ENCODE measurements at places on chromosomes 1 and 21.

DNA sequence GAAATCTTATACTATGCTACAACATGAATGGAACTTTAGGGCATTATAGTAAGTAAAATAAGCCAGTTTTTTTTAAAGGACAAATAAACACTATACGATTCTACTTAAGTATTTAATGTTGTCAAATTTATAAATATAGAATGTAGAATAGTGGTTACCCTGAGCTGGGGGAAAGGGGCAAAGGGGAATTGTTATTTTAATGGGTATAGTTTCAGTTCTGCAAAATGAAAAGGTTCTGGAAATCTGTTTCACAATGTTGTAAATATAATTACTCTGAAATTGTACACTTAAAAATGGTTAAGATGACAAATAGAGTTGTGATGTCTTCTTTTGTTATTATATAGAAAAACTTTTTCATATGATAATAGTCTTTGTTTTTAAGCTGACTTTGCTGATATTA lies 366.3 kb downstream of the MRPL39 start:
- no peak for DNase-seq

GRCh38 chr1:2046174-2046917 lies 3.9 kb upstream of the PRKCZ start:
- DNase-seq: peak; percentile 66

- peak; percentile 75 for DNase-seq
Observed at GRCh38 chr1:114979278-114979891, 50.2 kb upstream of the TSHB start.

GRCh38 chr1:211708006-211708405 lies 32.6 kb upstream of the NEK2 start:
- DNase-seq: no peak

DNA sequence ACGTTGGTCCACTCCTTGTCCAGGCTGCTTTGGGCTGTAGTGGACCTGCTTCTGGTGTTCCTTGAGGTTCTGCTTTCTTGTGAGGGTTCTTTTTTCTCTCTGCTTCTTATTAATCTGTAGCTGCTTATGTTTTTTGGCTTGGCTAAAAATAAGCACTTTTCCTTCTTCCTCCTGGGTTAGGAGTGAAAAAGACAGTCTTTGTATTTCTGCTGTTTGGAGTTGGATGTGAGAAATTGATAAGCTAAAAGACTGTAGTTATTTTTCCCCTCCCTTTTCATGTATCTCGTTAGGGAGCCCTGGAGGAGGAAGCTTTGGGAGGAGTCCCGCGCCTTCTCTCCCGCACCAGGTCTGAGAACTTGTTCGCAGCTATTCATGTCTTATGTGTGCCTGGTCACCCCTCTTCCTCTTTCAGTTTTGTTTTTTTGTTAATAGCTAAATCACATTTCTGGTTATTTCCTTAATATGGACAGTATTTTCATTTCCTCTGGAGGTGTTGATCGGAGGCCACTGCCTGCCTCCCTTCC lies 79.0 kb downstream of the GALNT2 start:
- DNase-seq: no peak

DNA sequence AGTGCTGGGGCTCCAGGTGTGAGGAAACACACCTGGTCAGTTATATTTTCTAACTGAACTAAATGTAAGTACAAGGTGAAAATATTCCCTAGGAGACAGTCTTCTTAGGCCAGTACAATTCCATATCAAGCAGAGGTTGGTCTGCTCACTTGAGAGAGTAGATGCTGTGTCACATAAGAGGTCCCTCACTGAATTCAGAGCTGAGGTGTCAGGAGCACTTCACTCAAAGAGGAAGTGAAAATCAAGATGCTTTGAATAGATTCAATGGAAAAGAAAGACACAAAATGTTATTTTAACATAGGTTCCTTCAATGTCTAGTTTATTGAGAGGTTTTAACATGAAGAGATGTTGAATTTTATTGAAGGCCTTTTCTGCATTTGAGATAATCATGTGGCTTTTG lies 4.3 kb upstream of the FCRL3 start:
- DNase-seq: no peak

- peak; percentile 87 for DNase-seq
Observed at GRCh38 chr1:12173631-12174121, 6.9 kb downstream of the TNFRSF1B start.

DNA sequence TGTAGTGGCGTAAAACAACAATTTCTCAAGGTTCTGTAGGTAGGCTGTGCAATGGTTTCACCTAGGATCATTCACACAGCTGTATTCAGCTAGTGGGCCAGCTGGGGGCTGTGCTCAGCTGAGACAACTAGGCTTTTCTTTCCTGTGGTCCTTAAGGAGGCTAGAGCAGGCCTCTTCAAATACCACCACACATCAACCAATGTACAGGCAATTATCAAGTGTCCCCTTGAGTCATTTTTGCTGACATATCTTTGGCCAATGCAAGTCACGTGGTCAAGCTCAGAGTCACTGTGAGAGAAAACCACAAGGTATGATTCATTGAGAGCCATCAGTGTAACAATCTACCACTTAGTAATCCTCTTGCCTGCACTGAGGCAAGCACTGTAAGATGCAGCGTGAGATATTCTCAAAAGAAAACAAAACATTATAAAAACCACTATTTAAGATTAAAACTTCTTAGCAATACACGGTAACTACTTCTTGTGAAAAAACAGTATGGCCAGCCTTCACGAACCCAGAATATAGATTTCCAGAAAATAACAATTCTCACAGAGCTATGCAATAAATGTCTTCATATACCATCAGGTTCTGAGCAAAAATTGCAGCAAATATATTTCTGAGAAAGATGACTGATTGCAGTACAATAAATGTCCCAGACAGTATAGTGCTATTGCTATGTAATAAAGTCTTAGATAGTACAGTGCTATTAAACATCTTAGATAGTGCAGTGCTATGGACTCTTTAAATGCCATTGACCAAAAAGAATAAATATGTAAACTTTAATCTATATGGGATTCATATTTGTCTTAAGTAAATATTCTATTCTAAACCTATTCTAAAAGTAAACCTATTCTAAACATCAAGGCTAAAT lies 55.3 kb downstream of the NME7 start:
- DNase-seq: peak; percentile 17

DNA sequence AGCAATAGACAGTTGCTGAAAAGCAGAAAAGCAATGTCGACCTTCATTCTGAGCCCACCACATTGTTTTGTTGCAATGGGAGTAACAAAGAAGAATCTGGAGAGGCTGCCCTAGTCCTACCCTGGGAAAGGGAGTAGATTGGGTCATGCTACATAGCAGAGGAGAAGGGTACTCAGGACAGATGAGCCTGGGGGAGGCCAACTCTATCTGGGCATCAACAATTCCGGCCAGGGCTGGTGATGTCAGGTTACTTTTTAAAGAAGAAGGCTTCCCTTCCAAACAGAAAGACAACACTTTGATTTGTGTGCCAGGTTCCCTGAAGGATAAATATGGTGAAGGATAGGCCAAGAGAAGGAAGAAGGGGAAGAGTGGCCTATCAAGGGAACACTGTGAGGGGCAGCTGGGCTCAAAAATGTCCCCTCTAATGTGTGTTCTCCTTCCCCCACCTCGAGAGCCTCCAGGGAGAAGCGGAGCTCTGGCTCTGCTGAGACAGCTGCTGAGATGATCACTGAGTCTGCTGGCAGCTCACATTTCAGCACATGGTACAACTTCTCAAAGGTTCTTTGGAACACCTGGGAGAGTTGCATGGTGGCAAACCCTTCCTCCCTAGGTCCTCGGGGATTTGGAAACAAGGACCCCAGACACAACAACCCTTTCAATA lies 3.2 kb upstream of the ADIPOR1 start:
- no peak for DNase-seq

GRCh38 chr1:18883636-18884418 lies 18.5 kb downstream of the ALDH4A1 start:
- peak; percentile 82 for DNase-seq

DNA sequence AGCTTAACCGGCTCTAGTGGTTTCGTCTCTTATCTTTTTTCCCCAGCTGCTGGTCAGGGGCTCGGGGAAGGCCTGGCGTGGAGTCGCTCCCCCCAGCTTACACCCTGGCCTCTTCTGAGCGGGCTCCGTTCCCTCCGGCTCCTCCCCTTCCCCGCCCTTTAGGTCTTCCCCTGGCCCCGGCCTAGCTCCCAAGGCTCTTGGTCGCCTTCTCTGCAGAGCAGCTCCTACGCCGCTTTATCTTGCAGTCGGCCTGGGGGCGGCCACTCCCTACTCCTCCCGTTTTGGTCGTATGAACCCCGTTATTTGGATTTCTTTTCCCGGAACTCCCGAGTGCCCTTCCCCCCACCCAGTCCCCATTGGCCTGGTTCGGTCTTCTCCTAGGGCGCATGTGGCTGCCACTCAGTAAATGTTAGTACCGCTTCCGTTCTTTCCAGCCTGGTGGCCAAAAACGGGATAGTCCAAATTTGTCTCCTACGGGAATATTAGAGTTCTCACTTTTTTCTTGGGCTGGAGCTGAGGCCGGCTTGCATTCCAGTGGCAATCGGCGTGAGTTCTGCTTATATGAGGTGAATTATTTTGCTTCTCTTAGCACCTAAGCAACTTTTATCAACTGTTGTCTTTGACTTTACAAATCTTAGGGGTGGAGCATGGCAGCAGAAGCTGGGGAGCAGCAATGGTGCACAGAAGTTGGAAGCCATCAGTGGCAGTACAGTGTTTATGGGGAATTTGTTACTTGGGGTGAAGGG lies 467 bp downstream of the THRAP3 start:
- peak; percentile 86 for DNase-seq

DNA sequence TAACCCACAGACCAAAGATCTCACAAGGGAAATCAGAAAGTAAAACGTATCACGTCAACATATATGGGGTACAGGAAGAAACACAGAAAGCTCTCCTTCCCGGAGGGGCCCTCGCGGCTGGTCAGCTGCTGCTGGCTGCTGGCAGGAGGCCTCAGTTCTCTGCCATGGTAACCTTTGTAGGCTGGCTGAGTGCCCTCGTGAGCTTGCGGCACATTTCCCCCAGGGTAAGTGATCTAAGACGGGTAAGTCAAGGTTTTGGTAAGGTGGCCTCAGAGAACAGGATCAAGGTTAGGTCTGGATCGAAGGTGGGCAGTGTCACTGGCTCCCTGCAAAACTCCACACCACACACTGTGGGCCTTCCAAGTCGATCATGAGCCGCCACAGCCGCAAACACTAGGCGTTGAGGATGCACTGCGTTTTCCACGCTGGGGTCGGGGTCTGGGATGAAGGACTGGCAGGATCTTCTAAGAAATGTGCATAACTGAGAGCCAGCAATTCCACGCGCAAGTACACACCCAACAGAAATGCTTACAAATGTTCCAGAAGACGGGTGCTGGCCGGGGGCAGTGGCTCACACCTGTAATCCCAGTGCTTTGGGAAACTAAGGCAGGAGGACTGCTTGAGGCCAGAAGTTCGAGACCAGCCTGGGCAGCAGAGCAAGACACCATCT lies 33.9 kb downstream of the WDR4 start:
- no peak for DNase-seq

- no peak for DNase-seq
Observed at GRCh38 chr1:47751193-47751592, 246.0 kb downstream of the TRABD2B start.

DNA sequence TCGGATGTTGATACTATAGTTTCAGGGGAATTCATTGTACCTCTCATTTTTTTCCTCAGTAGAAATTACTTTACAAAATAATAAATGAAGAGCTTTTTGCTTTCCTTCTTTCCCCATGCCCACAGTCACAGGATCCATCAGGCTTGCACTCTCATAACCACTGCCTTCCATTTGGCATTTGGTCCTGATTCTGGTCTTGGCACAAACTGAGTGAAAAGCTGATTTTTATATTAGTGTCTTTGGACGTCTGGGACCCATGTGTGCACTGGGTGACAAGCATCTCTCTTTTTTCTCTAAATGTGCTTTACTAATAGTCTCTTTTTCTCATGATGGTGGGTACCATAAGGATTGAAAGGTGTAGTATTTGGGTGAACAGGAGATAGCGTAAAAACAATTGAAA lies 2.8 kb downstream of the ELAVL4 start:
- DNase-seq: no peak

DNA sequence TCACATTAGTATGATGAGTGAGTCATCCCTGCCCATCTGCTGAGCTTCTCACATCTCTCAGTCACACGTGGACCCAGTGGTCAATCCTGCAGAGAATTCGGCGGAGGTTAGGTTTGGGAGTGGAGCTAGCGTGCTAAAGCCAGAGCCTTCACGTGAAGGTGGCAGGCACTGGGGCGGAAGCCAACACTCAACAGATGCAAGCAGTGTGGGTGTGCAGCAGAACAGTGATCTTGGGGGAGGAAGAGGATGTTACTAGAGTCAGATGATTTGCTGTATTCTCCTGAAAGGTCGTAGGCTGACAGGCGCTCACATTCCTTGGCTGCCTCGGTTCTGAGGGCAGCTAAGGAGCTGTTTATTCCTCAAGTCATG lies 6.7 kb downstream of the C1orf115 start:
- DNase-seq: no peak

- DNase-seq: no peak
Observed at GRCh38 chr1:147820761-147821297, 60.4 kb upstream of the GJA5 start.

DNA sequence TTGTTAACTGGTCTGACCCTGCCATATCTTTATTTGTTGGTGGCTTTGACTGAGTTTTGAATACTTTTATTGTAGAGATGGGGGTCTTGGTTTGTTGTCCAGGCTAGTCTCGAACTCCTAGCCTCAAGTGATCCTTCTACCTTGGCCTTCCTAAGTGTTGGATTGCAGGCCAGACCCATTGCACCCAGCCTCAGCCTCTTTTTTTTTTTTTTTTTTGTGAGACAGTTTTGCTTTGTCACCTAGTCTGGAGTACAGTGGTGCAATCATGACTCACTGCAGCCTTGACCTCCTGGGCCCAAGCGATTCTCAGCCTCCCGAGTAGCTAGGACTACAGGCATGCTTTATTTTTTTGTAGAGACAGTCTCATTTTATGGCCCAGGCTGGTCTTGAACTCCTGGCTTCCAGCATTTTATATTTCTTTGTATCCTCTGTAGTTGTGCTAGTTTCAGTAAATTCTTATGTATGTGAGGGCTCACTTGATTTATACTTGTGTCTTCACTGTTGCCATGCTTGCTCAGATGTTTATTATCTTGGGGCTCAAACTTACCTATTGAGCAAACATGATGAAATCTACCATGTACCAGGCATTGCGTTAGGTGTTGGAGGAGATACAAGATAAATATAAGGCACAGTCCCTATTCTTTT lies 24.1 kb downstream of the THRAP3 start:
- no peak for DNase-seq

GRCh38 chr1:226523646-226524406 lies 24.7 kb upstream of the STUM start:
- DNase-seq: no peak

- no peak for DNase-seq
Observed at GRCh38 chr1:116330846-116331245, 42.2 kb upstream of the ATP1A1 start.

- no peak for DNase-seq
Observed at GRCh38 chr1:156308078-156308477, 9.0 kb upstream of the VHLL start.
